Central memory CD8-positive, alpha-beta T cell (primary cell): ENCODE measurements at places on chromosomes 5 and 9.

- DNase-seq, result no peak
Observed at GRCh38 chr9:131731237-131731636, 8.6 kb downstream of the RAPGEF1 start.

GRCh38 chr5:176578391-176578808 is 29.3 kb downstream of the CDHR2 start:
- no peak for DNase-seq

DNA sequence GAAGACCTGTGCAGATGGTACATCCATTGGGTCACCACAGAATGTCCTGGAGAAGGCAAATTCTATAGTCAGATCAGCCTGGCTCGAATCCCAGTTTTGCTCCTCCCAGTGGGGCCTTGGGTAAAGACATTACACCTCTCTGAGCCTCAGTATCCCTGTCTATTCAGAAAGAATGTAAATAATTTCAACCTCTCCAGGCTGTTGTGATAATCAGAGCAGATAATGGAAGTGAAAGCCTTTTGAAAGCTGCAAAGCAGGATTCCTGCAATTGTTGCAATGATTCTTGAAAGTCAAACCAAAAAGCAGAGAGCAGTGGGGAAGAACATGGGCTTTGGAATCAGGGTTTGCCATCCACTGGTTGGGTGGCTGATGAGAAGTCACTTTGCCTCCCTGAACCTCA is 63.2 kb downstream of the LHX2 start:
- DNase-seq, result no peak

DNA sequence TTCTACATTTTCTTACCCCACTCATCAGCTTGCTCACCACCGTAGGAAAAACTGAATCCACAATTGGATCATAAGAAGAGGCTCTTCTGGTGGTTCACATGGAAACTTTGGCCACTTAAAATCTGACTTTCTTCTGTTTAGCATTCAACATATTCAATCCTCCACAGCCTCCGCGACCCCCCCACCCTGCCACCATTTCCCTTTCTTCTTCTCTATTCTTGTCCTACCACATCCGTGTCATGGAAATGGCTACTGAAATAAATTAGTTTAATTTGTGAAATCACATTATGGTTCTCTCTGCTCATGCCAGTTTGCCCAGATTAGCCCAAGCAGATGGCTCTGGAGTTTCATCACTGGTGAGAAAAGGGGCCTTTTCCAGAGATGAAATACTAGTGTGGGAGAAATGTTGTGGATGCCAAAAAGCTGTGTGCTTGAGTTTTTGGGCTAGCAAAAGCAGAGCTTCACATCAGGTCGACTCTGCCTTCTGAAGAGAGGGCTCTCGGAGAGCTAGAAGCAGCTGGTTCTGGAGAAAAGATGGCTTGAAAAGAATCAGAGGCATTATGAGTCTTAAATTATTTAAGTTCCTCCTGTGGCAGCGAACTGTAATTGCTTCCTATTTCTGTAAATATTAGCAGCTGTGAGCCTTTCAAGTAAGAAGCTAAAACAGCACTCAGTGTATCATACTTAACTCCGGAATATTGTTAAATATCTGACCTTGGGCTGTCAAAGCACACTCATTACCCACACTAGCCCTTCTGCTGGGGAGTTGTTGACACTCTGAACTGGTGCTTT is 107.1 kb downstream of the MAT2B start:
- no peak for DNase-seq

DNA sequence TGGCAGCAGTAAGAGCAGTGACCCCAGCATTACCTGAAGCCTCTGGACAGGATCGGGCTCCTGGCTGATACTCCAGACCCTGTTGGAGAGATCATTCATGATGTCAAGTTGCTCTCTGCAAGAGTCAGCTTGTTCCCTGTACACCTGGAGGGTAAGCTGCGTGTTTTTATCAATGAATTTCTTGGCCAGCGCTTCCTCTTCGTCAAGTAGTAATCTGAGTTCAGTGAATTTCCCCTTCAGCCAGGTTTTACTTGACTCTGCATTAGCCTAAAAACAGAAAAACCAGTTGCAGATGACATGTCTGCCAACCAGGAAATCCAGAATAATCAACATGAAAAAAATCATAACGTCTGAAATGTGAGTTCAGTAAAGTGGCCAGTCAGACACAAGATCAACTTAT is 19.1 kb downstream of the TRIM14 start:
- no peak for DNase-seq

- DNase-seq, result no peak
Observed at GRCh38 chr5:55226027-55226933, 835 bp downstream of the MCIDAS start.

GRCh38 chr5:154977409-154977808 is 36.1 kb upstream of the KIF4B start:
- DNase-seq, result no peak

- no peak for DNase-seq
Observed at GRCh38 chr5:114324282-114324681, 37.6 kb upstream of the KCNN2 start.

DNA sequence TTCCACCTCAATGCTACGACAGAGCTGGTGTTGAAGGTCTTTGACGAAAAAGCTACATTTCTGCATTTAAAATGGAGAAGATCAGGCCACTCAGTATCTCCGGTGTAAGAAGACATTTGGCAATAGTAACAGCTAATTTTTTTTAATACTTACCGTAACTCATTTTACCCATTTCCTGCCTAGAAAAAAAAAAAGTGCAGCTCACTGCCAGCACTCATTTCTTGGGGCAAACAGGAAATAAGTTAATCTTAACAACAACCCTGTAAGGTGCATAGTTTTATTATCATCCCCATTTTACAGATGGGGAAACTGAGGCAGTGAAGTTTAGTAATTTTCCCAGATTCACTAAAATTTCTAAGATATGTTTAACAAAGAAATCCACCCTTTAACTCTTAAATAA is 27.4 kb upstream of the KCNMB1 start:
- no peak for DNase-seq

DNA sequence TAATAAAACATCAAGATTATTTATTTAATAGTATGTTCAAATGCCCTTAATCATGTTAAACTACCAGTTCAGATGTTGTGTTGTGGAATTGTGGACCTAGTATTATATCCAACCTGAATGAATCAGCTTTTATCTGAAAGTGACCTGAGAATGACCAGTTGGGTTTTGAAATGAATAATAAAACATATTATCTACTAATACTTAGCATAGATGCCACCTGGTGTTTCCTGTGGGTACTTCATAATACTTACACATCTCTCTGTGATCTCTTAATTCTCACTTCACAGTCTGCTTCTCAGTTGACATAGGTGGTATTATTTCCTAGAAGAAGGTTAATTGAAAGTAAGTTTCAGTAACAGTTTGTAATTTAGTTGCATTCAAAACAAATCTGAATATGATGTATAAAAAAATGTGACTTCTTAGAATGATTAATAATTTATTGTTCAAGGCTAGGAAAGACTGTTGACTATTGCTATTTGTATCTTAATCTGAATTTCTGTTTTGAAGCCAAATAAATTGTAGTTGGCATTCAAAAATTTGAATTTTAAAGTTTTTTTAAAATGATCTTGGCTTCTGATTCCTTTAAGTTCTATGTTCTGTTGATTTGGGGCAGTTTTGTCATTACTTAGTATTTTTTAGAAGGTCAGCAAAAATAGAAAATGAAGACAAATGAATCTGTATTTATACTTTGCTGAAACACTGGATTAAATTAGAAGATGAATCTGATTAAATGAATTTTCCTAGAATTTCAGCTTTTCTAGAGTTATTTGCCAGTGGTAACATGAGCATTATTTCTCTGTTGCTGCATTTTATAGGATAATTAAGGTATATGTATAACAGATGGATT is 48.2 kb downstream of the KIF2A start:
- DNase-seq, result no peak

GRCh38 chr9:135951889-135952663 is 9.1 kb downstream of the UBAC1 start:
- DNase-seq, result no peak

- DNase-seq, result no peak
Observed at GRCh38 chr5:1247811-1248210, 22.6 kb downstream of the SLC6A18 start.

DNA sequence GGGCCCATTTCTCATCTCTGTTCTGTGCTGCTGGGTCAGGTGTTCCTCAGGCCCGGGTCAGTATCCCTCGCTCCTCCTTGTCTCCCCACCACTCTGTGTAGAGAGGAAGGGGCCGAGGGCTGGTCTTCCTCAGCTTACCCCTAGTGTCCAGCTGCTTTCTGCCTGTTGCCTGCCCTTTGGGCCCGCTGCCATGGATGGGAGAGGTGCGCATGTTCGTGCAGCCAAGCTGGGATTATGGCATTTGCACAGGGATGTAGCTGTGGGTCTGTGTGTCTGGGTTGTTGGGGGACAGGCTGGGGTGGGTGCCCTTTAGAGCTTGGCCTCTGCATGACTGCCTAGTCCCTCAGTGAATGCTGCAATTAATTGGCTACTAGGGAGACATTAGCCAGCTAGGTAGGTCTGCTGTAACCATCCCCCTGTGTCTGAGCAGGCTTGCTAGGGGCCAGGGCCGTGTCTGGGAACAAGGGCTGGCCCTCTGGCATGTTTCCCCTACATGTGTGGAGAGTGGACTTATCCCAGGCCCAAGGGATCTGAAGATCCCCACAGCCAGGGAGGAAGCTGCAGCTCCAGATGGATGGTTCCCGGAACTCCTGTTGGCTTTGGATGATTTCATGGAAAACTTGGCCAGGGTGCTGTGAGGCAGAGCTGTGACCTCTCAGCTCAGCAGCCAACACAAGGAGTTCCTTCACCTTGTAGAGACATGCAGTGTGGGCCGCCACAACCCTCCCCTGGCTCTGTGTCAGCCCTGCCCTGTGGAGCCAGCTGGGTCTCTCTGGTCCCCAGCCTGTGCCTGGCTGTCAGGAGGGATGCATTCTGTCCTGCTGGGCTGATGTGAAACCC is 161.9 kb downstream of the MACROH2A1 start:
- DNase-seq, result no peak

- DNase-seq, result no peak
Observed at GRCh38 chr5:72353046-72353445, 32.9 kb downstream of the PTCD2 start.

DNA sequence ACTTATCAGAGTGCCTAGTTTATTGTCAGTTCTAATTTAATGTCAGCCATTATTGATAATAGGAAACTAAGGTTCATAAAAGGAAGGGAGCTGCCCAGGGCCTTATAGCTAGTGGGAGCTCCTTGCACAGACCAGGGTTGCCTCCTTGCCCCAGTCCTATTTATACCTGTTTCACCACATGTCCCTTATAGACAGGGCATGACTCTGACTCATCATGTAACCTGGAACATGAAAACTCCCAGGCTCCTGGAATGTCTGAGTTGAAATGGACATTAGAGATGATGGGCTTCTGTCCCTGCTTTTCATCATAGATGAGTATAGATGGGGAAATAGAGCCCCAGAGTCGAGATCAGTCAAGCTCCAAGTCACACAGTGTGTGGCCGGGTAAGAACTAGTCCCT is 21.1 kb downstream of the FAT2 start:
- no peak for DNase-seq

- no peak for DNase-seq
Observed at GRCh38 chr5:123444016-123444415, 20.8 kb upstream of the CEP120 start.

GRCh38 chr9:98365781-98366180 is 110.3 kb upstream of the TBC1D2 start:
- DNase-seq, result no peak

DNA sequence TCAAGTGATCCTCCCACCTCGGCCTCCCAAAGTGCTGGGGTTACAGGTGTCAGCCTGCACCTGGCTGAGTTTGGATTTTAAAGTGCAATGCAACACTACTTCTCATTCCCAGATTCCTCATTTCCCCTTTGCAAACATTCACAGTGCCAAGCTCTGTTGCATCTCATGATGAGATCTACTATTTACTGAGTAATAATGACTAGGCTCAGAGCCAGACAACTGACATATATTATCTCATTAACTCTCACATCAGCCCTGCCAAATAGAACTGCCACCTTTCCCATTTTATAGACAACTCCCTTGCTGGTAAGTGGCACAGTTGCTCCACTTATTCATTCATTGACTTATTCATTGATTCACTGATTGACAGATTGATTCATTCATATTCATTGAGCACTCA is 7.0 kb downstream of the PDE6A start:
- no peak for DNase-seq

DNA sequence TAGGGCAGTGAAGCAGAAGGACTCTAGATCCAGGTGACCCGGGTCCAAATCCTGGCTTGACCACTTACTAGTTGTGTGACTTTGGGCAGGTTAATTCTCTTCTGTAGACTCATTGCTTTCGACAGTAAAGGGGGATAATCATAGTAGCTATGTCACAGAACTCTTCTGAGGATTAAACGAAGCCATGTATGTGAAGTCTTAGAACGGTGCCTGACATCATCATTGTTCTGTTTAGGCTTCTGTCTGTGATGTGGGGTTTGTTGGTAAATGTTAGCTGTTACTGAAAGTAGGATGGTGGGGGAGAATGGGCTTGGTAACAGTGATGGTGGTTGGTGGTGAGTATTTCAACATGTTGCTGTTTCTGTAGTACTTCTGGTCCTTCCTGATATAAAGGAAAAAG is 73.7 kb downstream of the MAP1B start:
- DNase-seq, result no peak

GRCh38 chr9:129058965-129059795 is 21.7 kb upstream of the DOLPP1 start:
- no peak for DNase-seq

GRCh38 chr5:135457424-135458071 is 5.4 kb upstream of the TIFAB start:
- DNase-seq, result peak; percentile 25

DNA sequence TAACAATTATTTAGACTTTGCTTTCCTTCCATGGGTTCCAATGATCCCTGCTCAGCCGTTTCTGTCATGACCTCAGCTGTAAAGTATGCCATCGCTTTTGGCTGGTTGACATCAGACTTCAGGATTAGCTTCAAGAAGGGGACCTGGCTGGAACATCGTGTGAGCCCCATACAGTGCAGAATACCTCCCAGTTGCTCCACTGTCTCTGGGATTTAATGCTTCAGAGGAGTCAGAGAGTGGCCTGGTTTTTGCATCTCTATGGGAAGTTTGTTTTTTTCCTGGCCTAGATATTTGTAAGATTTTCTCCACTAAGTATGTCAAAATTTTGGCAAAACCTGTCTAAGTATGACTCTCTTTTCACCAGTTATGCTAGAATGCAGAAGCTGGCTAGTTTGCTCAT is 216.9 kb downstream of the GABBR2 start:
- no peak for DNase-seq

- DNase-seq, result no peak
Observed at GRCh38 chr5:35229076-35230037, 930 bp downstream of the PRLR start.

DNA sequence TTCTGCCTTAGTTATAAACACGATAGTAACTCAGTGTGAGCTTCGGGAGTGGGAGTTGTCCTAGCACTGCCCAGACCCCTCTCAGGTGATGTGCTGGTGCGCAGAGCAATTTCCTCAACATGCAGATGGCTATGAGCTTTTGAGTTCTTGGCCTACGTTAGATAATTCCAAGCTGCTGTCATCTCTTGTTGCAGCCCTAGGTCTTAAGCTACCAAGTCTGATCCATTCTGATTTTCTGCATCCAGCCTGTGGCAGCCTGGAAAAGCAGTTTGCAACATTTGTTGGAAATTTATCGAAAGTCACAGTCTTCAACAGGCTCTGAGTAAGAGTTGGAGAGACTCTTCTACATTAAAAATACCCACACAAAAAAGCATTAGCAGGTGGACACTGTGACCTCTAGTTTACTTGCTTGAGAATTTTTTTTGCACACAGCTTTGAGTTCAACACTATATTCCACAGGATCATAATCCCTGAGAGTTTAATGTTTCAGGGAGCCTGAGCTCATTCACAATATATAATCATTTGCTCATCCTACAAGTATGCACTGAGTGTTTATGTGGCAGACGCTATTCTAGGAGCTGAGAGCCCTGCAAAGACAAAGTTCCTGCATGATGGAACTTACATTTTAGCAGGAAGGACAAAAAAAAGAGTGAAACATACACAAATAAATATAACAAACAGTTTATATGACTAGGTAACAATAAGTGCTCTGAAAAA is 91.6 kb downstream of the UBE2QL1 start:
- no peak for DNase-seq
